ENCODE measurements at places on chromosomes 12 and 14.

DNA sequence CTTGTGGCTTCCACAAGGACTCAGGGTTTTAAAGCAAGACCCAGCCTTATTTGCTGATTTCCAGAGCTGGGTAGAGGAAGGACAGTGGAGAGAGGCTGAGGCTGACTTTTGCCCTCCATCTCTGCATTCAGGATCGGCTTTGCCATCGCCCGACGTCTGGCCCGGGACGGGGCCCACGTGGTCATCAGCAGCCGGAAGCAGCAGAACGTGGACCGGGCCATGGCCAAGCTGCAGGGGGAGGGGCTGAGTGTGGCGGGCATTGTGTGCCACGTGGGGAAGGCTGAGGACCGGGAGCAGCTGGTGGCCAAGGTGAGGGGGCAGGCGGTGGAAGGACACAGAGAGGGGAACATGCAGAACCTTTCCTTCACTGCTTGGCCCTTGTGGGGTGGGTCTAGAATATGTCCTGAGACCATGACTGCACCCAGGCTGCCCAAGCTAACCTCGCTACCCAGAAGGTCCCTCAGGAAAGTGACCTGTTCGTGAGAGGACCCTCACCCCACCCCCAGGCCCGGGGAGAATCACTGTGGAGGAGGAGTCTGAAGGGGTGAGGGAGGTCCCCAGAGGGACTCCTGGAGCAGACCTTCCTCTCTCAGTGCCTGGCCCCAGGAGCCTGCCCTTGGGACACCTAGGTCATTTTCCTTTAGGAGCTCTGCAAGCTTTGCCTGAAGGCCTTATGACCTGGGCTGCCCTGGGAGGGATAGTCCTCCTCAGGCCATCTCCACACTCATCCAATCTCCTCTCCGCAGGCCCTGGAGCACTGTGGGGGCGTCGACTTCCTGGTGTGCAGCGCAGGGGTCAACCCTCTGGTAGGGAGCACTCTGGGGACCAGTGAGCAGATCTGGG is 3.1 kb downstream of the DHRS2 start:
- no peak for DNase-seq

GRCh38 chr14:50740856-50741255 is 72.8 kb upstream of the SAV1 start:
- no peak for DNase-seq

DNA sequence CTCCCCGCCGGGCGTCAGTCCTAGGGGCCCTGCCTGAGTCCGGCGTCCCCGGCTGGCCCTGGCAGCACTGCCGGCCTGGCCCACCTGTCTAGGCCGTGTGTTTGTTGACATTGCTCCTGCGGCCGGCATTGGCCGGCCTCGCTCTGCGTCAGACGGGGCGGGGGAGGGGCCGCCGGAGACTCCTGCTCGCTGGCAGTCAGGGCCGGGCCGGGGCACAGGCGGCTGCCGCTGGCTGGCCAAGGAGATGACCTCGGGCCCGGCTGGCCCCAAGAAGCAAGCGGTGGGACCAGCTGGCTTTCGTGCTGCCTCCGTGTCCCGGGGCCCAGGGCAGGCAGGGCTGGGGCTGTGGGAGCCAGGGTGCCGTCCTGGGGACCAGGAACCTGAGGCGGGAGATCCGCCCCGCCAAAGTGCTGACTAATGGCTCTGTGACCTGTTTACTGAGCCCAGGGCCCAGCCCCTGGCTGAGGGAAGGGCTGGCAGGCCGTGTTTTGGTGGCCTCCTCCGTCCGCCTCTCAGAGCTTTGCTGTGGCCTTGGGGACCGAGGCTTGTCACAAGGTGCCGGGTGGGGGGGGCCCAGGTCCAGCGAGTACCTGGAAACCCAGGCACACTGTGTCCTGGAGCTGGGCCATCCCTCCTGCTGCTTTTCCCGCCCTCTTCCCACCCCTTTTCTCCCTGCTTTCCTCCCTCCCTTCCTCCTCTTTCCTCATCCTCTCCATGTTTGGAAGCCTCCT is 1.8 kb downstream of the ULK1 start:
- peak; percentile 93 for DNase-seq

- no peak for DNase-seq
Observed at GRCh38 chr14:100028990-100029677, 36.1 kb upstream of the EVL start.

- DNase-seq = no peak
Observed at GRCh38 chr12:81284137-81284536, 206.3 kb downstream of the ACSS3 start.

GRCh38 chr14:51981218-51981854 is 8.0 kb upstream of the RTRAF start:
- DNase-seq = no peak

All from hematopoietic multipotent progenitor cell treated with erythropoietin and hydrocortisone succinate and interleukin-3 and kit ligand, for 17 days (in vitro differentiated cells).